Naive thymus-derived CD8-positive, alpha-beta T cell (primary cell): ENCODE measurements at places on chromosomes 5 and 9.
A peak's percentile ranks its signal among the peaks of the same experiment; 100 is the strongest.

GRCh38 chr9:7777771-7778170 is 21.8 kb downstream of the DMAC1 start:
- DNase-seq = no peak
- H3K27ac ChIP-seq = no peak overlapping the region
- no peaks in the 10 kb centered on the region for H3K36me3 ChIP-seq
- H3K4me3 ChIP-seq = no peak overlapping the region

DNA sequence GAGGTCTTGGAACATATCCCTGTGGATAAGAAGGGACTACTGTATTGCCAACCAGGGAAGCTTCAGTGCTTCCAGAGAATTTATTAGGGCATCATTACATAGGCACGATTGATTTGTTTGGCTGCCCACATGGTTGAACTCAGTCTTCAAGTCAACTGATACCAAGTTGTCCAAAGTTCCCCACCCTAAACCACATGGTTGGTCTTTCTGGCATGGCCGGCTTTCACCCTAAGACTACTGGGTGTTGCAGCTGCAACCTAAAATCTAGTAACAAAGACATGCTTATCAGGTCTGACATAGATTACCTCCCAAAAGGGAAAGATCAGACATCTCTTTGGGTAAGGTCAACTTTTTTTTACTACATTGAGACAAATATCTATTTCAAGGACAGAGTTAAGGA is 37.0 kb downstream of the FAF2 start:
- H3K27me3 ChIP-seq = no peaks in the 10 kb centered on the region
- peaks cover 20% of the 10 kb centered on the region for H3K4me1 ChIP-seq
- no peak overlapping the region for H3K4me3 ChIP-seq

GRCh38 chr9:16867576-16868311 is 2.7 kb downstream of the BNC2 start:
- H3K27ac ChIP-seq = no peak overlapping the region
- peaks cover 5% of the 10 kb centered on the region for H3K36me3 ChIP-seq

- H3K27me3 ChIP-seq = no peaks in the 10 kb centered on the region
- no peak for DNase-seq
- H3K27ac ChIP-seq = no peak overlapping the region
- H3K36me3 ChIP-seq = no peaks in the 10 kb centered on the region
Observed at GRCh38 chr5:134209477-134210245, 16.2 kb downstream of the PPP2CA start.

DNA sequence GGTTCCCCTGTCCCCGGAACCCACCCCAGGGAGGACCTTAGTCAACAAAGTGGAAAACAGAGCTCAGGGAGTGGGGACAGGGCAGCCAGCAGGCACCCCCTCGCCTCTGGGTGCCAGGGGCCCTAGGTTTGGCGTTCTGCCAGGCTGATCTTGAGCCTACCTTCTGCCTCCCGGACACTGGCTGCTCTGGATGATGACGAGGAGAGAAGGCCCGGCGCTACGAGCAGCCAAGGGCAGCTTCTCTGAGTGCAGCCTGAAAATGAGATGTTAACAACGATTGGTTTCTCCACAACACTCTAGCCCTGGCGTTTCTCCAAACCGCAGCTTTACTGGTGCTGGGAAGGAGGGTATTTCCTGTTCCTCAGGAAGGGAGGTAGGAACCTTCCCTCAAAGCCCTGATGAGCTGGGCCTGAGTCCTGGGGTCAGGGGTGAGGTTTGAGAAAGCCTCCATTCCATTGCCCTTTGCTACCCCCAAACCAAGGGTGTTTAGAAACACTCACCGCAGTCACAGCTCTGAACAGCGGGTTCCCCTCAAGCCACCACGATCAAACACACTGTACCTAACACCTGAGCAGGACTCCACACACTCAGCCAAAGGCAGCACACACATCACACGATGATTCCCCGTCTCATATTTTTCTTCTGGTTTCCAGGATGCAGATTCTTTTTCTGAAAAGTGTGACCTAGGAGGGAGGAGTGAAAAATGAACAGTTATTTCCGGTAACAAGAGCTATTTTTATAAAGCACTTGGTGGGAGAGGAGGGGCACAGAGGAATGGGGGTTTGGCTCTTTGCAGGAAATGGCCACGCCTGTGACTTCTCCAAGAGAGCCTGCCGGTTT is at the start of gene STING1:
STING1 (minus strand) TSS at position 709 of the 840 bp plus-strand sequence. CDS start 1,054 bp downstream, outside the sequence.
- peaks cover 41% of the 10 kb centered on the region for H3K4me1 ChIP-seq
- peaks cover 8% of the 10 kb centered on the region for H3K36me3 ChIP-seq
- H3K27ac ChIP-seq = peak within 1 kb of the TSS; percentile 94

GRCh38 chr9:1048231-1048619 is 1.9 kb upstream of the DMRT2 start:
- peaks cover 20% of the 10 kb centered on the region for H3K36me3 ChIP-seq
- H3K4me3 ChIP-seq = peak overlapping the region; percentile 87
- H3K4me1 ChIP-seq = peaks cover 64% of the 10 kb centered on the region
- DNase-seq = no peak

DNA sequence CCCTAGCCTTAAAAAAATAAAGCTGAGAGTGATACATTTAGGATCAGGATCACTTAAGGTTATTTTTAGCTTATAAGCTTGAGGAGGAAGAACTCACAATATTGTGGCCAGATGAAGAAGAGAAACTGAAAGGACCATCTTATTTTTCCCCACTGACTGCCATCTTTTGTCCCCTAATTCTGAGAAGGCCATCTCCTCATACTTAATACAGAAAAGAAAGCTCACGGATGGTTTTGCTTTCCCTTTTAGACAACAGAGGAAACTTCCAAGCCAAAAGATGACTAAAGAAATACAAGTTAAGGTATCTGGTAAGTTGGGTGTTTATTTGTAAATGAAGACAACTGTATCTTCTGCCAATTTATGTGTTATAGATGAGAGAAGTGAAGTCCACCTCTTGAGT is 36.4 kb downstream of the ERAP1 start:
- H3K27ac ChIP-seq = peak overlapping the region; percentile 72
- peaks cover 2% of the 10 kb centered on the region for H3K4me1 ChIP-seq
- DNase-seq = no peak
- no peak overlapping the region for H3K4me3 ChIP-seq
